ENCODE measurements at places on chromosomes 12 and 14. TPM values are rescaled to one million over a fixed set of nuclear protein-coding genes. Genes with fewer than 3 reads are reported as not detected.

Gene SLC22A17
- 4.6 TPM for total RNA-seq

Gene PLEK2
- not detected for total RNA-seq

Gene KRT6A
- total RNA-seq: not detected

Gene ABCD4
- 18.5 TPM for total RNA-seq

Gene AREL1
- 25.8 TPM for total RNA-seq

Gene BDKRB2
- 4.5 TPM for total RNA-seq

Gene CLBA1
- 2.4 TPM for total RNA-seq

Gene TRIM9
- total RNA-seq: 0.48 TPM

Gene UNC79
- total RNA-seq: 0.02 TPM

Gene TAS2R31
- total RNA-seq: not detected

Gene OTX2
- total RNA-seq: not detected

Gene RAB35
- total RNA-seq: 17.7 TPM

Gene SLC25A47
- total RNA-seq: not detected

Gene KRT74
- not detected for total RNA-seq

Gene FITM1
- not detected for total RNA-seq

Gene BCL2L2
- total RNA-seq: 9.7 TPM

Gene GPX2
- not detected for total RNA-seq

Gene CLEC4A
- not detected for total RNA-seq

Gene TNFAIP2
- 5.3 TPM for total RNA-seq

Gene OR6C2
- total RNA-seq: not detected

Gene CLECL1
- not detected for total RNA-seq

Gene ZDHHC22
- not detected for total RNA-seq
